ENCODE measurements at places on chromosomes 12 and 14.

- no peak overlapping the region for H3K4me3 ChIP-seq
- no peaks in the 10 kb centered on the region for H3K4me1 ChIP-seq
- no peak overlapping the region for H3K27ac ChIP-seq
- H3K36me3 ChIP-seq = no peaks in the 10 kb centered on the region
- DNase-seq = no peak
- H3K27me3 ChIP-seq = no peaks in the 10 kb centered on the region
These were observed 159.2 kb upstream of the ALG10B start for GRCh38 chr12:38157274-38157932.

GRCh38 chr12:113774526-113774925 lies 191.6 kb downstream of the RBM19 start:
- no peaks in the 10 kb centered on the region for H3K27me3 ChIP-seq
- no peaks in the 10 kb centered on the region for H3K36me3 ChIP-seq
- peaks cover 22% of the 10 kb centered on the region for H3K4me1 ChIP-seq
- no peak overlapping the region for H3K4me3 ChIP-seq

DNA sequence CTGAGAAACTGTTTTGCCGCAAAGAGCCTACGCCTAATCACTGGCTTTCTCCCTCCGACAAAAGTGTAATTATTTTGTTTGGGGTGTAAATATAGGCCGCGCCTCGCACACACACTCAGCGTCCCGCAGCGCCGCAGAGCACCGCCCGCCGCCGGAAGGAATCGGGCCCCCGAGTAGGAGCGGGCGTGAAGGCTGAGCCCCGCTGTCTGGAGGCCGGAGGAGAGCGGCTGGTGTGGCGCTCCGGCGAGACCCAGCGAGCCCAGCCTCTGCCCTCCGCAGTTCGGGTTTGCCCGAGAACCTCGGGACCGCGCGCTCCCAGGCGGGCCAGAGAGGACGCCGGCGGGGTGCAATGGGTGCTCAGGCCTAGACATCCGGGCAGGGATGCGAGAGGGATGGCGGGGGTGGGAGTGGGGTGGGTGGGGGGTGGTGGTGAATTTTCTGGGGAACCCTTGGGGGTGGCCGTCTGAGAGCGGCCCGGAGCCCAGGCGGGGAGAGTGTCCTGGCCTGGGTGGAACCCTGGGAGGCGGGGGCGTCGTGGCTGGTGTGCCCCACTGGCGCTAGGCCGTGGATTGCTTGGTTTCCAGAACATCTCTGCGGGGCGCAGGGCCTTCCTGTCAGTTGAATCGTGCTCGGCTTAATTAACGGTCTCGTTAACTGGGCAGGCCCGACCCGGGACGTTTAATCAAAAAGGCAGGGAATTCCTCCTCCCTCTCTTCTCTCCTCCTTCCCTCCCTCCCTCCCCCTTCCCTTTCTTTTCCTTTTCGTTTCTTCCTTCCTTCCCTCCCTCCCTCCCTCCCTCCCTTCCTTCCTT lies 4.7 kb upstream of the LHX5 start:
- H3K27ac ChIP-seq = peak overlapping the region; percentile 80
- H3K4me1 ChIP-seq = peaks cover 49% of the 10 kb centered on the region
- no peaks in the 10 kb centered on the region for H3K27me3 ChIP-seq
- peak overlapping the region; percentile 95 for H3K4me3 ChIP-seq
- peak; percentile 86 for DNase-seq

DNA sequence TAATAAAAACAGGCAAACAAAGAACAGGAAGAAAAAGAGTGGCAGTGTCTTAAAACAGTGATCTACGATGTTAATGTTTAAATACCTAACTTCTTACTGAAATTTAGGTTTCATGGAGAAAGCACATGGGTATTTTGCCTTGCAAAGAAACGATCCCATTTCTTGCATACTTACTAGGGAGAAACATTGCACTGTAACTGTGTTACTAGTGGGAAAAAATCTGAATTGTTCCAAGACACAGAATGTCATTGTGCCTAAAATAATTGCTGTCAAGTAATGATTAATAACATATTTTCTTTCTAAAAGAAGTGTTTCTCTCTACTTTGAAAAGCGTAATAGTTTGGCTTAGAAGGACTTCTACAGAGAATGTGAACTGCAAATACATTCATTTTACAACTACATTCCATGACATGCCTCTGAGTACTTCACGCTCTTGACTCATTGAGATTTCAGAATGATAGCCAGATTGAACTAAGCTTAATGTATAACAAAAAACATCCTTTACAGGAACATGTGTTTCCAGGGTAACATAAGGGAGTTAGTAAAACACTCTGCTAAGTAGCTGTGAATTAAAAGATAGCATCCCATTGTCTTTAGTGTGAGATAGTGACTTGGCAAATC lies 256.2 kb upstream of the CPNE8 start:
- H3K27me3 ChIP-seq = no peaks in the 10 kb centered on the region
- DNase-seq = no peak
- H3K27ac ChIP-seq = no peak overlapping the region
- no peak overlapping the region for H3K4me3 ChIP-seq
- no peaks in the 10 kb centered on the region for H3K36me3 ChIP-seq

GRCh38 chr14:61196792-61197191 lies 84.3 kb downstream of the TMEM30B start:
- no peak overlapping the region for H3K27ac ChIP-seq
- H3K36me3 ChIP-seq = no peaks in the 10 kb centered on the region
- no peak overlapping the region for H3K4me3 ChIP-seq
- H3K4me1 ChIP-seq = peaks cover 4% of the 10 kb centered on the region
- H3K27me3 ChIP-seq = no peaks in the 10 kb centered on the region

DNA sequence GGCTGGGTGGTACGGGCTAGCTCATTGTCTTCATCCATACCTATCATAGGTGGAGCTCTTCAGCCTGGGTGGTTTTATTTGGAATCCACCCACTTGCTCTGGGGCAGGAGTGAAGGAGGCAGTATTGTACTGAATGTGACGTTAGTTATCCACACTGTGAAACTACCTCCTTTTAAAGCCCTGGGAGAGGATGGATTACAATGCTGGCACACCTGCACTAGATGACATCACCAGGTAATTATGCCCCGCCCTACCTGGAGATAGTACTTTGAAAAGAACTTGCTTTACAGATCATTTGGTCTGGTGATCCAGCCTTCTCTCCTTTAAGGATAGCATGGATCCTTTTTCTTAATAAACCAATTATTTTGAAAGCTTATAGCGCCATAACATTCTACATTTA lies 78.0 kb downstream of the B4GALNT3 start:
- H3K4me3 ChIP-seq = no peak overlapping the region
- no peaks in the 10 kb centered on the region for H3K27me3 ChIP-seq
- no peaks in the 10 kb centered on the region for H3K36me3 ChIP-seq
- no peak overlapping the region for H3K27ac ChIP-seq

DNA sequence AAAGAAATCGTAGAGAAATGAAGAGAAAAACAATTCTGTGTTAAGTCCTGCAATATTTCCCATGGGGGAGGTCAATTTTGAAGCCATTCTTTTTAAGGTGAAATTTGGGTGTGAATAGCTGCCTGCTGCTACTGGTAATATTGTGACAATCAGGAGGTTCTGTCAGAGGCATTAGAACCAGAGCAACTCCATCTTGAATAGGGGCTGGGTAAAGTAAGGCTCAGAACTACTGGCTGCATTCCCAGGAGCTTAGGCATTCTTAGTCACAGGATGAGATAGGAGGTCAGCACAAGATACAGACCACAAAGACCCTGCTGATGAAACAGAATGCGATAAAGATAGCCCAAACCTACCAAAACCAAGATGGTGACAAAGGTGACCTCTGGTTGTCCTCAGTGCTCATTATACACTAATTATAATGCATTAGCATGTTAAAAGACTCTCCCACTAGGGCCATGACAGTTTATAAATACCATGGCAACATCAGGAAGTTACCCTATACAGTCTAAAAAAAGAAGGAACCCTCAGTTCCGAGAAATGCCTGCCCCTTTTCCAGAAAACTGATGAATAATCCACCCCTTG lies 24.8 kb upstream of the MTHFD1 start:
- no peak overlapping the region for H3K27ac ChIP-seq
- no peaks in the 10 kb centered on the region for H3K36me3 ChIP-seq
- H3K4me3 ChIP-seq = no peak overlapping the region
- no peaks in the 10 kb centered on the region for H3K4me1 ChIP-seq

GRCh38 chr14:53570411-53571387 lies 385.9 kb downstream of the BMP4 start:
- H3K27me3 ChIP-seq = no peaks in the 10 kb centered on the region
- peaks cover 8% of the 10 kb centered on the region for H3K4me1 ChIP-seq
- H3K27ac ChIP-seq = no peak overlapping the region
- DNase-seq = no peak
- H3K4me3 ChIP-seq = no peak overlapping the region

DNA sequence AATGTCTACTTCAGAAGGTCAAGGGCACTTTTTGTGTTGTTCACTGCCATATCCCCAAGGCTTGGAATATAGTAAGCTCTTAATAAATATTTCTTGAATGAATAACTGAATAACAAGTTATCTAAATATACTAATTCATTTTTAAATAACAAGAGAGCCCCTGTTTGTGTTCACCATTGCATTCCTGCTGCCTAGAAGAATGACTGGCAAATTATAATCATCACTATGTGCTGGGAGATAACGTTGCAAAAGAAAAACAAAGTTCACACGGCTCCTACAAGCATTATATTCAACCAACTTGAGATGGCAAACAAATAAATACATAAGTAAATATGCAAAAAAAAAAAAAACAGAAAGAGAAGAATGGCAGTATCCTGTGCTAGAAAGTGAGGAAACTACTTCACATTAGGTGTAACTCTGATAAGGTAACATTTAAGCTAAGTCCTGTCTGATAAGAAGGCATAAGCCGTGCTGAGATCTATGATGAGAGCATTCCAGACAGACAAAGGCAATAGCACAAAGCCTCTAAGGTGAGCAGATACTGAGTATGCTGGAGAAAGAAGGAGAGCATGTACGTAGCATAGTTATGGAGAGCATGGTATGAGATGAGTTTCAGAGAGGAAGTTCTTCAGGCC lies 9.2 kb upstream of the TSPAN8 start:
- H3K27ac ChIP-seq = no peak overlapping the region
- no peak overlapping the region for H3K4me3 ChIP-seq
- no peaks in the 10 kb centered on the region for H3K27me3 ChIP-seq
- DNase-seq = no peak

- H3K4me3 ChIP-seq = no peak overlapping the region
- H3K27ac ChIP-seq = no peak overlapping the region
- H3K36me3 ChIP-seq = no peaks in the 10 kb centered on the region
- no peak for DNase-seq
These were observed 63.8 kb upstream of the LMO3 start for GRCh38 chr12:16669756-16670155.

DNA sequence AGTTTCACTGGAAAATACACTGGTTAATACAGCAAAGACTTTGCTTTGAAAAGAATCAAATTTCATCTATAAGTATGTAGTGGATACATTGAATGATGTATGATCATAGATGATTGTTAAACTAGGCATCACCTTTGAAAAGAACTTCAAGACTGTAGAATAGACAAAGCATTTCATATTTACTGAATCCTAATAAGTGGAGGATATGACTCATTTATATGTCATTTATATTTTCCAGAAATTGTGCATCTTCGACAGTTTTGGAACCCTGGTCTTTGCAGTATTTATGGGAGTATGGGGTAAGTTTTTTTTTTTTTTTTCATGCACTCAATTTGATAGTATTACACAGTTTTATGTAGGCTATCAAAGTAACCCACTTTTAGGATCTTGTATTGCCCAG lies 161.9 kb downstream of the ANO6 start:
- no peak for DNase-seq
- no peaks in the 10 kb centered on the region for H3K4me1 ChIP-seq
- no peaks in the 10 kb centered on the region for H3K27me3 ChIP-seq
- H3K36me3 ChIP-seq = no peaks in the 10 kb centered on the region
- no peak overlapping the region for H3K4me3 ChIP-seq

GRCh38 chr12:18939051-18939450 lies 190.5 kb upstream of the PLEKHA5 start:
- H3K27me3 ChIP-seq = no peaks in the 10 kb centered on the region
- H3K27ac ChIP-seq = no peak overlapping the region
- no peak overlapping the region for H3K4me3 ChIP-seq
- DNase-seq = no peak

GRCh38 chr14:80658155-80658554 lies 283.4 kb downstream of the CEP128 start:
- no peak overlapping the region for H3K27ac ChIP-seq
- H3K36me3 ChIP-seq = no peaks in the 10 kb centered on the region
- H3K27me3 ChIP-seq = no peaks in the 10 kb centered on the region
- peaks cover 10% of the 10 kb centered on the region for H3K4me1 ChIP-seq

GRCh38 chr14:90447720-90448497 lies 51.1 kb downstream of the CALM1 start:
- H3K27me3 ChIP-seq = no peaks in the 10 kb centered on the region
- H3K27ac ChIP-seq = no peak overlapping the region
- no peak for DNase-seq
- peaks cover 4% of the 10 kb centered on the region for H3K36me3 ChIP-seq
- no peaks in the 10 kb centered on the region for H3K4me1 ChIP-seq

DNA sequence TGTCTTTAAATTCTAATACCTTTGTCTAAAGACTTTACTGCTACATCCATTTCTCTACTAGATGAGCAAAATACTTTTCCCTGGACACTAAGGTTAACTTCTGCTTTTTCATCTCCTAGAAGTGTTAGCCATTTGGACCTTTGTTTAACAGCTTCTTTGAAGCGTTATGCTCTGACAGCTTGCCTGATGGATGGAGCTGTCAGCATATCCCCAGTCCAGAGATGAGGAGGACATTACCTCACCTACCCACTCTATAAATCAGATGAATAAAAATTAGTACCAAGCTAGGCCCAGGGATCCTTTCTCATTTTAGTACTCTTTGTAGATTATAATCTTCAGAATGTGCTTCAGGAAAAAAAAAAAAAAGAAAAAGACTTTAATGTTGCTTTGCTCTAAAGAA lies 222.7 kb downstream of the PELI2 start:
- H3K4me3 ChIP-seq = no peak overlapping the region
- DNase-seq = no peak
- no peaks in the 10 kb centered on the region for H3K36me3 ChIP-seq
- H3K27me3 ChIP-seq = no peaks in the 10 kb centered on the region
- no peaks in the 10 kb centered on the region for H3K4me1 ChIP-seq

GRCh38 chr14:95359994-95360826 lies 40.5 kb upstream of the CLMN start:
- no peak overlapping the region for H3K27ac ChIP-seq
- H3K27me3 ChIP-seq = peaks cover 27% of the 10 kb centered on the region

DNA sequence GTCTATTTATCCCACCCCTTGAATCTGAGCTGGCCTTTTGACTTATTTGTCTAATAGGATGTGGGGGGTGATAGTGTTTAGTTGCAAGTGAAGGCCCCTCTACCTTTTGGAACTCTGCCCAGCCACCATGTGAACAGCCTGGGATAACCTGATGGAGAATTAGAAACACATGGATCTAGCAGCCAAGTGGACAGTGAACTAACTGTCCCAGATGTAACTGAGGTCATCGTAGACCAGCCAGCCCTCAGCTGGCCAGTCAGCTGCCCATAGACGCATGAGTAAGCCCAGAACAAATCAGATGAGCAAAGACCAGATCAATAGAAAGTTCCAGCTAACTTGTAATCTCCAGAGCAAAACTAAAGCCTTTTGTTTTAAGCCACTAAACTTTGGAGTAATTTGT lies 19.0 kb downstream of the KLRB1 start:
- H3K36me3 ChIP-seq = no peaks in the 10 kb centered on the region
- no peak for DNase-seq
- no peaks in the 10 kb centered on the region for H3K27me3 ChIP-seq

DNA sequence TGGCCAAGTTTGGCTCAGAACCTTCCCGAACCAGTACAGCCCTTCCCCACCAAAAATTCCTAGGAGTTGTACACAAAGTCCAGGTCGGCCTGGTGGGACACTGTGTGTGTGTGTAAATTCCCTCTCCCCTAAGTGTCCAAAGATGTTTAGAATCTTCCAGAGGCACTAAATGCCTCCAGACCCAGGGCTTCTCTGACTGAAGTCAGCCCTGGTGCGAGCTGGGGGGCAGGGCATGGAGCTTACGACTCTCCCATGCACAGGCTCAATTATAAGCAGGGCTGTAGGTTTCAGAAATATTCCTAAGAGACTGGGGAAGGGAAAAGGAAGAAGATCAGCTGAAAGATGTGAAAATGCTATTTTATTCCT lies 106.9 kb upstream of the ATF7IP start:
- peaks cover 17% of the 10 kb centered on the region for H3K4me1 ChIP-seq
- peak overlapping the region; percentile 95 for H3K27ac ChIP-seq
- no peak for DNase-seq
